ENCODE measurements at places on chromosomes 6 and 20.
A peak's percentile ranks its signal among the peaks of the same experiment; 100 is the strongest.

- DNase-seq: no peak
These were observed 107.4 kb downstream of the RPP40 start for GRCh38 chr6:4896401-4896800.

DNA sequence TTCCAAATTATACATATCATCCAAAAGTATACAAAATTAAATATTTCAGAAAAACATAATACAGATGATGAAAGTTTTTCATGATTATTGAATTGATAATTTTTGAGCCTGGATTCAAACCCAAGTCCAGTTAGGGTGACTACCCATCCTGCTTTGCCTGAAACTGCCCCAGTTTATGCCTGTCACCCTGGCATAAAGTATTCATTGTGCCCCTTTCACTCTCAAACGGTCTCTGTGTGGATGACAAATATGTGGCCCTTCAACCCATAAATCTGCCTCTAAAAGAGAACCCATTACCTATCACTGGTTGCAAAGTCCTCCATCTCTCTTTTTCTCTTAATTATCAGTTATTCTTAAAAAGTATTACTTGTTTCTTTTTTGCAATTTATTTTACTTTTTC, 553.7 kb upstream of the JARID2 start:
- DNase-seq: no peak

GRCh38 chr6:54907355-54907754, 60.8 kb downstream of the FAM83B start:
- DNase-seq: no peak

- no peak for DNase-seq
These were observed 492.0 kb upstream of the MARCKS start for GRCh38 chr6:113365191-113365590.

DNA sequence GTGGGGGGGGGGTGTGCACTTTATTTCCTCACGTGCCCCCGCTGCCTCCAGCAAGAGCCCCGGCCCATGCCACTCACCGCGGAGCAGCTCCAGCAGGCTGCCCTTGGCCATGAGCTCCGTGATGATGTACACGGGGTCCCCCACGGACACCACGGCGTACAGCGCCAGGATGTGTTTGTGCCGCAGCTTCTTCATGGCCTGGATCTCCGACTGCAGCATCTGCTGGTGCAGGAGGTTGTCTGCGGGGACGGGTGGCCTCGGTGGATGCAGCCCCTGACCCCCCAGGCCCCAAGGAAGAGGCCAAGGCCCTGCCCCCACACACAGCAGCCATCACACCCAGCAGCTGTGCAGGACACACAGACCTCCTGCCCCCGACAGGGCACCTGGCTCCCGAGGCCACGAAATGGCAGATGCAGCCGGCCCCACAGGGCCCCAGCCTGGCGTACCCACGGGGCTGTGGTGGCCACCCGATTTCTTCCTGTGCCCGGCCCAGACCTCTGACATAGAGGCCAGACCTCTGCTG, 4.7 kb downstream of the PTK6 start:
- DNase-seq: peak; percentile 20

DNA sequence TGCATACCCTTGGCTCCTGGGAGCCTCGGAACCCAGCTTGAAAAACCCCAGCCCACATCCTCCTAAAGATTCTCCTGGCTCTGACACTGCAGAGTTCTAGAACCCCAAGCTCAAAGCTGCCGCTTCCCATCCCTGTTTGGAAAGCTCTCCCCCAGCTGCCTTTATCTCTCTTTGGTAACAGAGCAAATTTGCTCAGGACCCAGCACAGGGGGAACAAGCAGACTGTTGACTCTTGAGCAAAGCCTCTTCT, 38.9 kb downstream of the HNF4A start:
- no peak for DNase-seq

GRCh38 chr6:37110500-37111461, 59.2 kb upstream of the PIM1 start:
- DNase-seq: no peak

DNA sequence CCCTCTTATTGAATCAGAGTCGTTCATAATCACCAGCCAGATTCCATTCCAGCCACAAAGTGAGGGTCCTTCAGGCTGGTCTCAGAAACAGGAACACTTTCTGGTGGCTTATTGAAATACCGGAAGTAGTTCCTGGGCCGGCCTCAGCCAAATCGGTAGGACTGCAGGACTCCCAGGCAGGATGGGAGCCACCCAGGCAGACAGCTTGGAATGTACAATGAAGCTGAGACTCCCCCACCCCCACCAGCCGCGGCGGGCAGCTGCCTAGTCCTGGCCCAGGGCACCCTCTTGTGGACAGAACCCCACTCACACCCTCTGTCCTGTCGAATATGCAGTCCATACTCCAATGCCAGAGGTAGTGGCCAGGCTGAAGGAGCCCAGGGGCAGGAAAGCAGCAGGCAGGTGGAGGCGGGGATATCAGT, 43.8 kb downstream of the MDFI start:
- DNase-seq: peak; percentile 94

DNA sequence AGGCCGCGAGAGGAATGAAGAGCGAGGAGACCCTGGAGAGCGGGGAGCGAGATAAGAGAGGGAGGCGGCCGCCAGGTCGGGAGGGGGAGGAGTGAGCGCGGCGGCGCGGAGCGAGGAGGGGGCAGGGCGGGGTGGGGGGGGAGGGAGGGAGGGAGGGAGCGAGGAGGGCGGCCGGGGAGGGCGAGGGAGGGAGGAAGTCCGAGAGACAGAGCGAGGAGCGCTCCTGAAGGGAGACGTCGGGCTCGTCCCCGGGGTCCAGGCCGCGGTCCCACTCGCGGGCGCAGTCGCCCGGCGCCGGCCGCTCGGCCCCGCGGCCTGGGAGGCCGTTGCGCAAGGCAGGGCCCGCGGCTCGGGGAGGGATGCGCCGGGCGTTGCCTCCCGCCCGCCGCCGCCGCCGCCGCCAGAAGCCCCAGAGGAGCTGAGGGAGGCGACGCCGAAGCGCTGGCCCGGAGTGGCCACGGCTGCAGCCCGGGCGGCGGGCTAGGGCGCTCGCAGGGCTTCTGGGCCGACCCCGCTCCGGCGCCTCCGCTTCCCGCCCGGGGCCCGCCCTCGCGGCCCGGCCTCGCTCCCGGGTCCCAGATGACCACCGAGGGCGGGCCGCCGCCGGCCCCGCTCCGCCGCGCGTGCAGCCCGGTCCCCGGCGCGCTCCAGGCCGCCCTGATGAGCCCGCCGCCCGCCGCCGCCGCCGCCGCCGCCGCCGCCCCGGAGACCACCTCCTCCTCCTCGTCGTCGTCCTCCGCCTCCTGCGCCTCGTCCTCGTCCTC, at the start of gene FOXF2:
FOXF2 (plus strand) TSS at position 208 of the 764 bp plus-strand sequence; CDS start at position 580, 372 bp downstream.
- no peak for DNase-seq

- no peak for DNase-seq
These were observed 254.7 kb downstream of the FARS2 start for GRCh38 chr6:5516036-5516435.

Measured in left cardiac atrium (tissue), 4 donors.